ENCODE measurements at places on chromosomes 2 and 18.
A peak's percentile ranks its signal among the peaks of the same experiment; 100 is the strongest.

GRCh38 chr2:119197126-119197405, 26.6 kb upstream of the STEAP3 start:
- DNase-seq = no peak

DNA sequence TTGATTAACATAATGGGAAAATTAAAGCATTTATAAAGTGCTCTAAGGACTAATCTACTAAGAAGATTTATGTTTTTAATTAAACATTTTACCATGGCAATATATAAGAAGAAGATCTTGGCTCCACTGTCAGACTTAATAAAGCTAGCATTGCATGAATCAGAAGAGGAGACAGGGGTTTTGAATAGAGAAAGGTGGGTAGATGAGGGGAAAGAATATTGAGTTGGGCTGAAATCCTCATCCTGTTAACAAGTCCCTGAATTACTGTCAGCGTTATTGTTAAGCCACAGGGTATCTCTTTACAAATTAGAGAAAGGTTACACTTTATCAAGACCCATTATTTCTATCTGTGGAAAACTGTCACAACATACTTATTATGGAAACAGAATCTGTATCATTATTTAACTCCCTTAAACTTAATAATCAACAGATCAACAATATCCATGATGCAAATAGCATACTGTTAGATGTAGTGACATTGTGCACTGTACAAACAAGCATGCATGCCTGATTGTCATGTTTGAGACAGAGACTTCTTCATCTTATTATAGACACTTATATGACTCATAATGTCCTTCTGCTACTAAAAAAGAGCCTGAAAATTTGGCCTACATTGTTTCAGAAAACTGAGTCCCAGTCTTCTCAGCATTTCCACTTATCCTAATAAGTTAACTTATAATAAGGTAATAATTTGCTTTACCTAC, 304.1 kb downstream of the NRXN1 start:
- no peak for DNase-seq

DNA sequence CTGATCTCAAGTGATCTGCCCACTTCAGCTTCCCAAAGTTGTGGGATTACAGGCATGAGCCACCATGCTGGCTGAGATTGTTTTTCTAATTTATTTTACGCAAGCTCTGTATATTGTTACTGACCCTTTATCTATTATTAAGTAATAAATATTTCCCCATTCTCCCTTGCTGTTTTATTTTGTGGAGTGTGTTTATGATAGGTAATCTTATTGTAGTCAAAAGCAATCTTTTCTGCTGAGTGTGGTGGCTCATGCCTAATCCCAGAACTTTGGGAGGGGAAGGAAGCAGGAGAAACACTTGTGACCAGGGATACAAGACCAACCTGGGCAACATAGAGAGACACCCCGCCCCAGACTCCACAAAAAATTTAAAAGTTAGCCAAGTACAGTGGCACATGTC, 55.2 kb upstream of the RTN4 start:
- no peak for DNase-seq

DNA sequence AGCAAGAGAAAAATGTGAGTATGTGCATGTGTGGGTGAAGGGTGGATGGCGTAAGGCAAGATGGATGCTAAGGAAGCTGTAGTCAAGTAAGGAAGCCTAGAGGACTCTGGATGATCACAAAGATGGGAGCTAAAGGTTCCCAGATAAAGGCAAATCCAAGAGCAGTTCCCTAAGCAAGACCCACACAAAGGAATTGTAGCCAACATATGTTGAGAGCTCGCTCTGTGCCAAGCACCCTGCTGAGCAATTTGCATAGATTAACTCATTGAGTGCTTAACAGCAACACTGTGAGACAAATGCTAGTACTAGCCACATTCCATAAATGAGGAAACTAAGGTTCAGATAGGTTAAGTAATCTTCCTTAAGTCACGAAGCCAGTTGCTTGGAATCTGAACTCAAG, 132.6 kb downstream of the C1D start:
- DNase-seq = no peak

DNA sequence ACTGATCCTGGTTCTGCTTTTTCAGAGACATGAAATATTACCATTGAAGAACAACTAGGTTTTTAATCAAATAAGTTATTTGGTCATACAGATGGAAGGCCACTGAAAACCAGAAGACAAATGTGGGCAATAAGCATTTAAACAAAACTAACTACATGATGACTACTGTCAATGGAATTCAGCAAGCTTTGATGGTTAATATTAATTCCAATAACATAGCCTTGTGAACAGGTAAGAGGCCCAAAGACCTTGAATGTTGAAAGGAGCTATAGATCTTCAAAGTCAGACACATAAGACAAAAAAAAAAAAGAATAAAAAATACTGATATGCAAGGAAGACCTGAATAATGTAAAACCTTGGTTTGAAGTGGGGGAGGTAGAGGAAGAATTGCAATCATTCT, 1955.6 kb upstream of the CELF4 start:
- no peak for DNase-seq

DNA sequence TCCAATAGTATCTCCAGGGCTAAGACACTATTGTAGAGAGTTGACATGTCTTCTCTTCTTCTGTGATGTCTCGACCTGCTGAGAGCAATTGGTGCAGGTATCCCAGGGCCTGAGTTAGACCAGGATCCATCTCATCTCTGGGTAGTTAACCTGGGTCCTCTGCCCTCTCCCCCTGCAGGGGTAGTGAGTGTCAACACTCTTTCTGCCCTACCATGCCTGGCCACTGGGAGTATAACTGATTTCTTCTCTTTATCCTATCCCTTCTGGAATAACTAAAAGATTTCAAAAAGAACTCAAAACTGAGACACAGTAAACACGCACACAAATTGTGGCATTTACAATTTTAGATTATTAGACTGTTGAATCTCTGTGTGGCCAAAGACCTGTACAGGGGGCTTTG, 20.8 kb upstream of the SIX3 start:
- no peak for DNase-seq

DNA sequence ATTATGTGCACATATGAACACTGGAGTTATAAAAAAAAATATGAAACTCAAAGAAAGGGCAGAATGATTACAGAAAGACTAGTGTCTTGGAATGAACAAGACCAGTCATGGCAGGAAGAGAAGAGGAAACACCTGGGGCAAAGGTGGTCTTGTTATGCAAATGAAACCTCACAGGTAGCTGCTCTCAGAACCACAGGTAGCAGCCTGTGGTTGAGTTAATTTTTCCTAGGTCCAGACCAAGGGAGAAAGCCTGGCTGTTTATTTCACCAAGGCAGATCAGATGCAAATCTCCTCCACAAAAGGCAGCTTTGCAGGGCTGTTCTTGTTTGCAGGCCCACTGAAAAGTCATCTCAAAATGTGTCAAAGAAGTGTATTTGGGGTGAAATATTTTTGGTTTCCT, 785.8 kb downstream of the RNF144A start:
- no peak for DNase-seq

GRCh38 chr2:234974501-234975385, 22.9 kb downstream of the SH3BP4 start:
- DNase-seq = no peak

DNA sequence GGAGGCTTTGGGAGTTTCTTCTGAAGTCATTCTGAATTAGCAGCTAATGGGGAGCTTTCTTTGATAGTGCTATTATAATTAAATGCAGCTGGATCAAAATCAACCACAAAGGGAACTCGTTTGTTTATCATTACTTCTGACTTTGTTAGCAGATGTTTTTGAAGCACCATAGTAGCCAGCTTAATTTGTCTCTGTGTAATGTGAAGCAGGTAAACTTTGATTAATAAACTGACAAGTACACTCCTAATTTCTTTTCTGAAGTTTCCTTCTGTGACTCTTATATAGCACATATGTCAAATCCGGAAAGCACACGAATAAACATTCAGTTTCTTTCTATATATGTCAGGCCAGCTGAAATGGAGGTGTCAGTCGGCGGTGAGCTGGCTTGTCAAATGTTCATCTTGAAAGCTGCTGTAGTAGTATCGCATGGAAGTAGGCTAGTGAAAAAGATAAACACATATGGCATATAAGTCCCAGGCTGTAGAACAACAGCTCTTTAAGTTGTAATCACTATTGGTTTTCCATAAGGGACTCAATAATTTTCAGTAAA, 451.9 kb upstream of the ZEB2 start:
- no peak for DNase-seq

GRCh38 chr18:26286008-26286407, 59.8 kb downstream of the TAF4B start:
- DNase-seq = no peak

GRCh38 chr2:201148434-201148990, 32.5 kb downstream of the CFLAR start:
- no peak for DNase-seq

- DNase-seq = no peak
Observed at GRCh38 chr2:24238158-24238557, 63.3 kb downstream of the FAM228A start.

- no peak for DNase-seq
Observed at GRCh38 chr2:16172324-16173175, 232.2 kb downstream of the MYCN start.

DNA sequence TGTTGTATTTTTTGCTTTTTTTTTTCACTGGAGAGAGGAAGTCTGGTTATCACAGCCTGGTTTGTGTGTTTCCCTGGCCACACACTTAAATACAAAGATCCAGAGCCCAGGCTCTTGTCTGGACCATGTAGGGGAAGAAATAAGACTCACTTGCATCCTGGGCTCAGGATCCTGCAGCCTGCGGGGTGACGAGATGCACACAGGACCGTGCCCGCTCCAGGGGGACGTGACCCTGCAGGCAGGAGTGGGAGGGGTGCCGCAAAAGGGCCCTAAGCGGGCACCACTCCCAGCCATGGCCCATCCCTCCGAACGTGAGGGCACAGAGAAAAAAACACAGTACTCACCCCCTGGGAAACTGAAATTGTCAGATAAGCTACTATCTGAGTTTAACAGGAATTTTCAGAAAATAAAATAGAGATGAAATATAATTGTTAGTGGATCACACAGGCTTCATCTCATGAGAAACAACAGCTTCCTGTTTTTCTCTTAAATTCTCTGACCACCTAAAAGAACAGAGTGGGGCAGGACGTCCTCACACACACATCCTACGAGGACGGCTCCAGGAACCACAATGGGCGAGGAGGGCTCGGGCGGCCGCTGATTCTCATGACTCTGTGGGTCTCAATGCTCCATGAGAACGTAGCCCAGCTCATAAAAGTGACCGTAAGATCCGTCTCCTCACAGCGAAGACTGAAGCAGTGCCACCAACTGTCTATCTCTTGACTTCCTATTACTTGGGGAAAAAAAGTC, 142.6 kb upstream of the ALKAL2 start:
- no peak for DNase-seq

DNA sequence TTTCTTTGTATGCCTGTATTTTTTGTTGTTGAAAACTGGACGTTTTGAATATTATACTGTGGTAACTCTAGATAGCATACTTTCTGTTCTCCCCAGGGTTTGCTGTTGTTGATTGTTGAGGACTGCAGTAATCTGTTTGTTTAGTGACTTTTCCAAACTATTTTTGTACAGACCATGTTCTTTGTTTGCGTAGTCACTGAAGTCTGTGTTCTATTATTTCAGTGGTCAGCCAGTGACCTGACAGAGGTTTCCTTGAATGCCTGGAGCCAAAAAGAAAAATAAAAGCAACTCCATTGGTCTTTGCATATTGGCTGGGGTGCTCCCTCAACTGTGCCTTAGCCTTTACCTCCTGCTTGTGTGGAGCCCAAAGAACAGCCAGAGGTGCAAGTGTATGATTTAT, 42.7 kb upstream of the PHLPP1 start:
- DNase-seq = no peak

DNA sequence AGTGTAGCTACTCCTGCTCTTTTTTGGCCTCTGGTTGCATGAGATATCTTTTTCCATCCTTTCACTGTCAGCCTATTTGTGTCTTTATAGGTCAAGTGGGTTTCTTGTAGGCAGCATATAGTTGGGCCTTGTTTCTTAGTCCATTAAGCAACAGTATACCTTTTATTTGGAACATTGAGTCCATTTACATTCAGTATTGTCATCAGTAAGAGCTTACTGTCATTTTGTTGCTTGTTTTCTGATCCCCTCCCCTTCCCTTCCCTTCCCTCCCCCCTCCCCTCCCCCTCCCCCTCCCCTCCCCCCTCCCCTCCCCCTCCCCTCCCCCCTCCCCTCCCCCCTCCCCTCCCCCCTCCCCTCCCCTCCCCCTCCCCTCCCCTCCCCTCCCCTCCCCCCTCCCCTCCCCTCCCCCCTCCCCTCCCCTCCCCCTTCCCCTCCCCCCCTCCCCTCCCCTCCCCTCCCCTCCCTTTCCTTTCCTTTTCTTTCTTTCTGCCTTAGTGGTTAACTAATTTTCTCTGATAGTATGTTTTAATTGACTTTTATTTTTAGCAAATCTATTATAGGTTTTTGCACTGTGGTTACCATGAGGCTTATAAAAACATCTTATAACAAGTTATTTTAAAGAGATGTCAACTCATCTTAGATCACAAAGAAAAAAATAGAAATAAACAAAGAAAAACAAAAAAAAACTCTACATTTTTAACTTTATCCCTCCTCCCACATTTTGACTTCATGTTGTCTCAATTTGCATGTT, 13.2 kb upstream of the DCDC2C start:
- DNase-seq = no peak

DNA sequence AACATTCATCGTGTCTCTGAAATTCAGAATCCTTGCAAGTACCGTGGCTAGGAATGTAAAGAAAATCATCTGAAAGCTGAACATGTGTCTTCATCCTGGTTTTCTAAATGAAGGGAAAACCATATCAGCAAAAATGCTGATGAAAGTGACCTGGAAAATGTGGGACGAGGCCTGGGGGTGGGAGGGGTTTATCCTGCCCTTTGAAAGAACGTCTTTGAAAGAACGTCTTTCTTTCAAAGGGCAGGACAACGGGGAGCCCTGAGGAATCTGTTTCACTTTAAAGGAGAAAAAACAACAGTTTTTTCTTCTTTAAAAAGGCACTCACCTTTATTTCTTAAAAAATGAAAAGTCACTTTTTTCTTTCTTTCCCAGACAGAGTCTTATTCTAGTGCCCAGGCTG, 185.2 kb downstream of the ALPK2 start:
- DNase-seq = no peak

- DNase-seq = no peak
Observed at GRCh38 chr2:239544918-239545465, 144.2 kb upstream of the HDAC4 start.

GRCh38 chr2:135030826-135031225, 16.4 kb downstream of the MAP3K19 start:
- peak; percentile 21 for DNase-seq

DNA sequence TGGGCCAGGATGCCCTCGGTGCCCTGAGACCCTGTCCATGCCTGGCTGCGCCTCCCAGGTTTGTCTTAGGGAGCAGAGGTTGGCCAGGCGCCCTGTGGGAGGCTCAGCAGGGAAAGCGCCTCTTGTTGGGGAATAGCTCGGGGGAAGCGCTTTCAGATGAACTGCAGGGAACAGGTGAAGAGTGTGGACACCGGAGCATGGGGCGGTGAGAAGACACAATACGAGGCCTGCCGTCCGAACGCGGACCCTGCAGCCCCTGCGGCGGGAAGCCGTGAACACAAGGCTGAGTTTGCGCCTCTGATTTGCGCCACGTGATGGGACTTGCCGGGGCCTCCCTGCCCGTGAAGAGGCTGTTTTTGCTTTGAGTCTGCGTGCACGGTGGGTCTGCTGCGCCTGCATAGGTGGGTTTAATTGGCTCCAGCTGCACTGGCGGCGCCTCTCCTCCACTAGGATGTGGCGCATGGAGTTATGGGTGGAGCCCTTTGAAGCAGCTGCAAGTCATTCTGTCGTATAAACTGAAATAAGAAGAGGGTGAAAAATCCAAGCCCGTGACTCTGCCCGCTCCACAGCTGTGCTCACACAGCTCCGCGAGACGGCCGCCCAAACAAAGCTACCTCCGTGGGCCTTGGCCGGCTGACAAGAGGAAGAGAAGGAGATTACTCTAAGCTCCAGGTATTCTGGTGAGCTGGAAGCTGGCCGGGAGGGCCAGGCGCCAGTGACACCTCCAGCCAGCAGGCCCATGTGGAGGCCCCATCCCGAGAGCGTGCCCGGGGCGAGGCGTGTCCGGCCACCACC, 103.5 kb upstream of the CTDP1 start:
- no peak for DNase-seq

All from A549 (cell line).